ENCODE measurements at places on chromosomes 12 and 14.

DNA sequence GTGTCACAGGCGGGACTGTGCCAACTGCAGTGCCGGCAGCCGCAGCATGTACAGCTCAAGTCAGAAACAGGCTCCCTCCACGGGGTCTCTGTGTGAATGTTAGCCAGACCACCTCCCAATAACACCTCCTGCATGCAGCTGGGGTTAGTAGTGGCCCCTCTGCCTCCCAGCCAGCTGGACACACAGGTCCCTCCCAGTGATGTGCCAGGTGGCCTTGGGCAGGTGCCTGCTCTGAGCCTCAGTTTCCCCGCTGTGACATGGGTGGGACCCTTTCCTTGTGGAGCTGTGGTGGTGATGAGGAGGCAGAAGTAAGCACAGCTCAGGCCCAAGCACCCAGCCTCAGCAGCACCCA, 139.9 kb downstream of the ADGRD1 start:
- no peak for DNase-seq

DNA sequence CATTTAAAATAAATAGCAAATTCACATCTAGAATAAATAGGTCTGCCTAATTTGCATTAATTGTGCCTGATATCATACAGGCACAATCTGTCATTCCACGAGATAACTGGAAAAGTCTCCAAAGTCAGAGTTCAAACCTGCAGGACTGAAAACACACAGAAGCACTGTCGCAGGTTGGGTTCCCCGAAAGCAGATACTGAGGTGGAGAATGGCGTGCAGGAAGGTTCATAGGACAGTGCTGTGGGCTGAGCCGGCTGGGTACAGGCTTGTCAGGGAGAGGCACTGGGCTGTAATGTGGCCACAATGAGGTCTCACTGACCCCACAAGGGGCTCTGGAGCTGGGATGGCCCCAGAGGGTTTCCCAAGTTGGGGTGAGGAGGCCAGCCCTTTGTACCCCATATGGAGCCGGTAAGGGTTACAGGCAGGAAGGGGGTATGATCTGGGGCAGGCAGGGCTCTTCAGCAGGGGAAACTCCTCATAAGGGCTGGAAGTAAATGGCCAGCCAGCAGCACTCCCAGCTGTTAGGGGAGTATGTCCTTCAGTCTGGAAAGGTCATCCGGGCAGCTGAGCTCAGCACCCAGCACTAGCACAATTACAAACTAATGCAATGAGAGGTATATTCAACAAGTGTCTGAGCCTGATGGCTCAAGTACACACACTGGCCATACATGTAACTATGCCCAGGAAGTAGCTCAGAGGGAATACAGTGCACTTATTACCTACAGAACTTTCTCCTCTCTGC, 68.5 kb downstream of the NT5DC3 start:
- no peak for DNase-seq

GRCh38 chr14:96567289-96567899, 65.2 kb downstream of the PAPOLA start:
- no peak for DNase-seq

- DNase-seq, result peak; percentile 46
These were observed 13.7 kb downstream of the PGF start for GRCh38 chr14:74941676-74942097.

- DNase-seq, result peak; percentile 18
These were observed 64.1 kb upstream of the PPP4R3A start for GRCh38 chr14:91573894-91574837.

DNA sequence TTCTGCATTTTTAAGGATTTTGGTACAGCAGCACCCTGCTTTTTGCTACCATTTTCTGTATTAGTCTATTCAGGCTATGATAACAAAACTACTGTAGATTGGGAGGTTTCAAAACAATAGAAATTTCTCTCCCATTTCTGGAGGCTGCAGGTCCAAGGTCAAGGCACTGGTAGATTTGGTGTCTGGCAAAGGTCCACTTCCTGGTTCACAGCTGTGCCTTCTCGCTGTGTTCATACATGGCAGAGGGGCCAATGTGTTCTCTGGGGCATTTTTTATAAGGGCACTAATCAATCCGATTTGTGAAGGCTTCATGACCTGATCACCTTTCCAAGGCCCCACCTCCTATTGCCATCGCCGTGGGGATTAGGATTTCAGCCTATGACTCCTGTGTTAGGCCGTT, 268.1 kb upstream of the RTL1 start:
- DNase-seq, result no peak

- no peak for DNase-seq
These were observed 210.5 kb upstream of the PLEKHG7 start for GRCh38 chr12:92492291-92492690.

DNA sequence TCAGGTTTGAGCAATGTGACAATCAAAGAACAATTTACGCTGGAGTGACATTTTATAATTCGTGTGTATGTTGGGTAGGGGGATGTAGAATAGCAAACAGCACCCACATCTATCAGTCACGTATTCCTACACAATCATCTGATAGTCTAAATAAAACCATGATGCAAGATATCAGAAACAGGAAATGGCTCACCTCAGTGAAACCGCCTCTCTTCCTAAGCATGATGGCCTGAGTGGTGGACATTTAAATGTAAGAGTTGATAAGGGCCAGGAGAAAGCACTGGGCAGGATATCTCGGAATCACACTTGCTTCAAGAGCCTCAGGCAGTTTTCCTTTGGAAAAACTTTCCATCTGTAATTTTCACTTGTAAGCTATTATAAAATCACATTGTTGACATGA, 128.2 kb downstream of the GRIP1 start:
- DNase-seq, result no peak

- DNase-seq, result no peak
These were observed 437.7 kb downstream of the ADAMTS20 start for GRCh38 chr12:43114316-43114715.

GRCh38 chr14:96257056-96257455, 1.0 kb downstream of the BDKRB1 start:
- DNase-seq, result no peak

DNA sequence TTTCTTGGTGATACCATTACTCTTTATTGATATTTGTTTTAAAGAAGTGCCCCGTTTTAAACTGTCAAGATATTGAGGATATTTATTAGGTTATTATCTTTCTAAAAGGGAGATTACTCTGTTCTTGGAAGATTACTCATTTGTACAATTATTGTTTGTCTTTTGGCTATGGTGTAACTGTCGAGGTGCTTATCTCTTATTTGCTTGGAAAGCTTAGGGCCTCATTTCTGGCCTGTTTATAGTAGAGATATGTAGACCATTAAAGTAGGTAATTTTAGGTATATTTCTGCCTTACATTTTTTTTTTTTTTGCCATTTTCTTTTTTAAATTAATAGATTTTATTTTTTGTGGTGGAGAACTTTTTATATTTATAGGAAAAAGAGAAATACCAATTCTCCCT, 74.2 kb downstream of the KTN1 start:
- no peak for DNase-seq

DNA sequence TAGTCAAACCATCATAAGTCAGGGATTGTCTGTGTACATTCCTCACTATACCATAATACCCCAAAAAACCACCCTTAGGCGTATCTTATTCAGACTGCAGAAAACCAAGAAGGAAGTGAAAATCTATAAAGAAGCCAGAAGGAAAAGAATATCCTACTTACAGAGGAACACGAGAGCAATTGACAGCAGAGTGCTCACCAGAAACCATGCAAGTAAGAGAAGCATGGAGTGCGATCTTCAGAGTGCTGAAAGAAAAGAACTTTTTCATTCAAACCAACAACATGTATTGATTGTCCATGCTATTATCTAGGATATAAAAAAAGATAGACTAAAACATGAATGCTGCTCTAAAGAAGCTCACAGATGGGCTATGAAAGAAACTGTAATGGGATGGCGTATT, 50.8 kb downstream of the STXBP6 start:
- DNase-seq, result no peak

- no peak for DNase-seq
These were observed 3.9 kb upstream of the KRT6B start for GRCh38 chr12:52455821-52456220.

- DNase-seq, result no peak
These were observed 89.8 kb downstream of the SYT10 start for GRCh38 chr12:33349791-33350190.

DNA sequence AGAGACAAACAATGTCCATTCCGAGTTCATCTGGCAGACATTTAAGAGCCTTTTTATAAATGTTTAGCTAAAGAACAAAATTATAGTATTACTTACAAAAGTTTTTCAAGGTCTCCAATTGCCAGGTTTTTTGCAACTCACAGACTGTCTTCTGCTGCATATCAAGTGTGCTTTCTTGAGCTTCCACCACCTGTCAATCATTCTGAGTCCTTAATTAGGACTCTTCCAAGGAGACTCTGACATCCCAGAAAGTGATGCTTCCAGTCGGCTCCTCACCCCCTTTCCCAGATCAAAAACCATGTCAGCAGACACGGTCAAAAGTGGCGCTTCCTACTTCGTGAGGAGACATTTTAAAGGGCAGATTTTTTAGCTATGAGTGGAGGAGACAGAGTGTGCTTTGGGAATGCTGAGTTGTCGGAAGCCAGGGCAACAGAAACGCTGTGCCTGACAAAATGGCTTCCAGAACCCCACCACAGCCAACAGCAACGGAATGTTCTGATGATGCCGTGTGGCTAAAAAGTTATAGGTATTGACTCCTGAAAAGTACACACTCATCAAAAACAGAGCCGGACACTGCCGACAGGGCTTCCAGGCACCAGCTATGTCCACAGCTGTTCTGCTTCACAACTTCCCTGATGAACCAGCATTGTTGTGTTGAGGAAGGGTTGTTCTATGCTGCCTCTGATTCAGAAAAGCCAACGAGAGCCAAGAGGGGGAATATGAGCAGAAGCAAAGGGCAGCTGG, 116.1 kb upstream of the SLC35F4 start:
- DNase-seq, result no peak

GRCh38 chr14:100641274-100641860, 54.1 kb upstream of the BEGAIN start:
- DNase-seq, result no peak

- DNase-seq, result no peak
These were observed 6.7 kb upstream of the SLC25A29 start for GRCh38 chr14:100312877-100313400.

DNA sequence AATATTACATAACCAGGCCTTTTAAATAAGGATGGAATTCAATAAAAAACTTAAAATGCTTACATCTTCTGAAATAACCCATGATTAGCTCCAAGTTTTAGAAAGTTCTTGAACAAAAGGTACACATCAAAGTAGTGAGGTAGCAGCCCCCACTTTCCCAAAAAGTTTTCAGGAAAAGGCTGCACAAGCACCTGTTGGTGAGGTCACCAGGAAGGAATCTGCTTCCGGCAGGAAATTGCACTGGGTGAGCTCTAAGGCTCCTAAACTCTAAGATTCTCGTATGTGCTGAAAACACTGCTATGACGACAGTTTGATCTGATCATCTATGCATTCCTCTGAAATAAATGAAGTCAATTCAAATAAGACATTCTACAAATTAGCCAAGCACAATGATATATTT, 34.3 kb upstream of the TTC7B start:
- DNase-seq, result no peak

DNA sequence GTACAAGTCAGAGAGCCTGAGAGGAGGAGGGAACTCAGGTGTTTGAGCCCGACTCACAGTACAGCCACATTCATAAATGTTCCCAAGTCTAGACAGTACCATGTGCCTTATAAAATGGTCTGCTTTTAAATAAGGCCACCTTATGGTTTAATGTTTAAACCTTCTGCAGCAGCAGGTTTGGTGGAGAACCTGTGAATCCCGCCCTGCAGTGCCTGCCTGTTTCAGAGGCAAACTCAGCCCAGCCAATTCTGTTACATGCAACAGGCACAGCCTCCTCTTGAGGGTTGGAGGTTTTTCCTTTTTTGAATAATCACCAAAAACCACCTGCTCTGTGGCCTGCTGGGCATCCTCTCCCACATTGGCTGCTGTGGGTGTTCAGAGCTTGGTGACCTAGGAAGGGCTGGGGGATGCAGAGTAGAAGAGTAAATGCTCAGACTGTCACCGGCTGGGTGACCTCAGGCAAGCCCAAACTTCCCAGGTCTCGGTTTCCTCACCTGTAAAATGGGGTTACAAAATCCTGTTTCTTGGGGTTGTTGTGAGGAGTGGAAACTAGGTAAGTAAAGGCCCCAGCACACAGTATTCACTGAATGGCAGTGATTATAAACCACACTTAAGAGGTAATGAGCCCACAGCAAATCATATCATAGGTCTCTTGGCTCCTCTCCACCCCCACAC, 28.0 kb downstream of the NUAK1 start:
- DNase-seq, result no peak

- no peak for DNase-seq
These were observed 143.1 kb upstream of the NUDT4 start for GRCh38 chr12:93234641-93235040.

- DNase-seq, result no peak
These were observed 144.8 kb downstream of the PIWIL1 start for GRCh38 chr12:130482448-130482847.

GRCh38 chr12:93595351-93595750, 22.9 kb downstream of the SOCS2 start:
- DNase-seq, result no peak

GRCh38 chr14:106551265-106551664, 1024.9 kb downstream of the TMEM121 start:
- no peak for DNase-seq

DNA sequence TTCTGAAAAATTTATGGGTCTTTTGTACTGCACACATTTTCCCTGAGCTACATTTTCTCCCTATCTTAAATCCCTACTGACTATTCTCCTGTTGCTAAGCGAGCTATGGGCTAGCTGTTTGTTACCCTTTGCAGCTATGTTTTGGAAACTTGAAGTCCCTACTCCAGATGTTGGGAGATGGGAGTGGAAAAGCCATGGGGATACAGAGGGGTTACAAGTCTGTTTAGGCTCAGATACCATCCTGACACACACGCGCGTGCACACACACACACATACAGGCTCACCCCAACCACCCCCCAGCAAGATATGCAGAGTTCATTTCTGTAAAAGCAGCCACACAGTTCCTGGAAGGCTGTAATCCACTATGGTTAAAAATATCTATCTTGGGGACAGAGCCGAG, 15.8 kb downstream of the ATP5MC2 start:
- DNase-seq, result no peak

GRCh38 chr12:27280412-27280811, 36.3 kb downstream of the STK38L start:
- no peak for DNase-seq

DNA sequence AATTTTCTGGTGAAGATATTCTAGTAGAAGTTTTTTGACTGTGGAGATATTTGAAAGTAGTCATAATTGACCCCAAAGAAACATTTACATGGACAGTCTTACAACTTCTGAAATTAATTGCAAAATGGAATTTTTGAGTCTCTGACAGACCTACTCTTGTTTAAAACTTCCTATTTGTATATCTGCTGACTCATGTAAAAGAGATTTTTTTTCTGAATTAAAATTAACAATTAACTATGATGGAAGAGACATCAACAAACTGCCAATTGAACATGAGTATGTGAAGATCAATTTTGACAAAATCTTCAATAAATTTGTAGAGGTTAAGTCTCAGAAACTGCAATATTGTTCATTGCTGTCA, 108.5 kb upstream of the MAX start:
- no peak for DNase-seq

Measured in stimulated activated CD4-positive, alpha-beta T cell treated with anti-CD3 and anti-CD28 coated beads, TNF-alpha, amount 100 ng/mL, for 1 hour (primary cell).